ENCODE measurements at places on chromosomes 6 and 20. TPM values are rescaled to one million over a fixed set of nuclear protein-coding genes. Genes with fewer than 3 reads are reported as not detected.

Gene NOTCH4
- 13.6 TPM for total RNA-seq

Gene SMOC2
- 84.4 TPM for total RNA-seq

Gene FAM217A
- not detected for total RNA-seq

Gene PLA2G7
- total RNA-seq, result 15.1 TPM

Gene LPA
- 0.27 TPM for total RNA-seq

Gene PGC
- 0.53 TPM for total RNA-seq

DNA sequence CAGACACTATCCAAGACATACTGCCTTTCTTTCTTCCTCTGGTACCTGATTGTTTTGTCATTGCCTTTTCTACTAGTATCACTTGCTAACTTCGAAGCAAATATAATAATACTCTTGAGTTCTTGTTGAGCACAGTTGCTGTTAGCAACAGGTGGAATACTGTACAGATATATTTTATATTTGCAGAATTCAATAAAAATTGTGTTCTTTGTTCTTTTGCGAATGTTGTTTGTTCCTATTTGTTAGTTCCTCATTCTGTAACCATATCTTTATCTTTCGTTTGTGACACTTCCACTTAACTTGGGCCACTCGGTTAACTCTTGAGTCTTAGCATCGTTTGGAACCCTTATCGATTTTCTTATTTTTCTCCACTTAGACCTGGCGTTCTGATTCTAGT lies 868 bp downstream of the CYB5R4 start:
- DNase-seq, result no peak
- peak overlapping the region; percentile 92 for H3K4me3 ChIP-seq
- H3K27ac ChIP-seq, result peak overlapping the region; percentile 80

DNA sequence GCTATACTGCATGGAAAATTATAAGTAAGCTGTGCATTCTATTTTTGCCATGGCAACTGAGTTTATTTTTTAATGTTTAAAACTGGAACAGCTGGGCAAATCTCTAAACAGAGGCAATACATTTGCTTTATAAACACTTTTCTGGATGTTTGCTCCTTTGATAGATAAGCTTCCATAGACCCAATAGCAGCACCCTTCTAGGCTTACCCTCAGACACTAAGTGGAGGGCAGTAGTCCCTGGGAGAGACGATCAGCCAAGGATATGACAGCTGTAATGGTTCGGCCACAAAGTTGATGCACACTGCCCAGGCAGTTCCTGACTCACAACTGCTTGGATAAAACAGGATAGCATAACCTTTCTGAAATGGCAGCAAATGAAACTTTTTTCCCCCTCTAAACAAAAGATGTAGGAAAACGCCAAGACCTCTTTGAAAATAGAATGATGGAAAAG lies 8.5 kb upstream of the MRPS10 start:
- peaks cover 5% of the 10 kb centered on the region for H3K4me1 ChIP-seq
- no peak overlapping the region for H3K4me3 ChIP-seq
- no peaks in the 10 kb centered on the region for H3K27me3 ChIP-seq
- no peak overlapping the region for H3K27ac ChIP-seq
- DNase-seq, result no peak

DNA sequence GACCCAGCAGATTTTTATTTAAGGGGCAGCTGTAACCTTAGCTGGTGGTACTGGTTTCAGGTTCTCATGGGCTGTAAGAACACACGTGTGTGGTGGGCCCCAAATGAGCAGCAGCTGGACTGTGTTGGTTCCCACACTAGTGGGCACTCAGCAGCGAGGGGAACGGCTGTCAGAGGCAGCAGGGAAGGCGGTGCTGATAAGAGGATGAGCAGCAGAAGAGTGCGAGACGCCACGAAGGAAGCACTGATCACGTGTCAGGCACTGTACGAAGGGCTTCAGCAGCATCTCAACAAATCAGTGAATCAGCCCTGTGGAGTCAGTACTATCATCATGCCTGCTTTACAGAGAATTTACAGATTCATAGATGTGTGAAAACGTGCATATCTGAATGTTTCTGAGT lies 41.0 kb upstream of the EMILIN3 start:
- no peaks in the 10 kb centered on the region for H3K4me1 ChIP-seq
- H3K4me3 ChIP-seq, result no peak overlapping the region
- H3K36me3 ChIP-seq, result peaks cover 3% of the 10 kb centered on the region
- DNase-seq, result no peak
- H3K27me3 ChIP-seq, result no peaks in the 10 kb centered on the region

DNA sequence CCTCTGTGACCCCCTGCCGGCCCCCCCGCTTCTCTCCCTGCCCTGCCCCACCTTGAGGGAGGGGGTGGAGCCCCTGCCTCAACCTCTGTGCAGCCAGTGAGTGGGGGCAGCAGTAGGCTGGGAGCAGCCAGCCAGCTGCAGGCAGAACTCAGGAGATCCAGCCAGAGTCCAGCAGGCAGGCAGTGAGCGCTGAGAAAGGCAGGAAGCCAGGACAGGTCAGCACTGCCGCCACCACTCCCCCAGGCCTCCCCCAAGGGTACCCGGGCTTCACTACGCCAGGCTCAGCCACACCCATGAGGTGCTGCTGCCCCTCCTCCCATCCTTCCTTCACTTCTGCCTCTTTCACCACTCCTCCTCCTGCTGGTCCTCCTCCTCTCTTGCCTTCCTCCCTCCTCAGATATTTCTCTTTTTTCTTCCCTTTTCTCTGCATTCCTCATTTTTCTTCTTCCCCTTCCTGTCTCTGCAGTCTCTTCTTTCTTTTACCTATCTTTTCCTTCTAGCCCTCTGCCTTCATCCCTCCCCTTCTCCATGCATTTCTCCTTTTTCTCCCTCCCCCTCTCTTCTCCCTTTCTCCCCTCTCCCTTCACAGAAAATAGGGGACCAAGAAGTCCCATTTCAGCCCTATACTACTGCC lies 11.5 kb downstream of the TMEM63B start:
- H3K36me3 ChIP-seq, result no peaks in the 10 kb centered on the region
- no peaks in the 10 kb centered on the region for H3K27me3 ChIP-seq
- no peaks in the 10 kb centered on the region for H3K4me1 ChIP-seq

GRCh38 chr6:156807028-156807427 lies 29.9 kb downstream of the ARID1B start:
- H3K4me3 ChIP-seq, result no peak overlapping the region
- H3K27me3 ChIP-seq, result no peaks in the 10 kb centered on the region
- no peak for DNase-seq
- no peaks in the 10 kb centered on the region for H3K36me3 ChIP-seq

- H3K36me3 ChIP-seq, result no peaks in the 10 kb centered on the region
- H3K27me3 ChIP-seq, result no peaks in the 10 kb centered on the region
- no peak overlapping the region for H3K27ac ChIP-seq
- H3K4me3 ChIP-seq, result no peak overlapping the region
- no peak for DNase-seq
Measured at GRCh38 chr6:3324262-3324942, 65.7 kb downstream of the PSMG4 start.

DNA sequence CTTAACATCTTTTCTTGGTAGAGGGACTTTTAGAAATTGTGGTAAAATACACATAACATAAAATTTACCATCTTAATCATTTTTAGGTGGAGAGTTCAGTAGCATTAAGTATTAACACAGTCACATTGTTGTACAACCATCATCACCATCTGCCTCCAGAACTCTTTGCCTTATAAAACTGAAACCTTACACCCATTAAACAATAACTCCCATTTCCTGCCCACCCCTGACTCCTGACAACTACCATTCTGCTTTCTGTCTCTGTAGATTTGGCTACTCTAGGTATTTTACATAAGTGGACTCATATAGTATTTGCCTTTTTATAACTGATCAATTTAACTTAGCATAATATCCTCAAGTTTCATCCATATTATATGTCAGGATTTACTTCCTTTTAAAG lies 88.7 kb downstream of the ZHX3 start:
- H3K27ac ChIP-seq, result no peak overlapping the region
- H3K4me3 ChIP-seq, result no peak overlapping the region
- H3K4me1 ChIP-seq, result peaks cover 9% of the 10 kb centered on the region
- H3K36me3 ChIP-seq, result no peaks in the 10 kb centered on the region

GRCh38 chr6:35096129-35096862 lies 44.8 kb downstream of the TCP11 start:
- no peak for DNase-seq
- H3K4me1 ChIP-seq, result peaks cover 17% of the 10 kb centered on the region
- H3K36me3 ChIP-seq, result no peaks in the 10 kb centered on the region
- no peaks in the 10 kb centered on the region for H3K27me3 ChIP-seq

GRCh38 chr6:47377971-47378370 lies 68.3 kb upstream of the TNFRSF21 start:
- no peaks in the 10 kb centered on the region for H3K36me3 ChIP-seq
- no peak for DNase-seq
- no peak overlapping the region for H3K4me3 ChIP-seq

DNA sequence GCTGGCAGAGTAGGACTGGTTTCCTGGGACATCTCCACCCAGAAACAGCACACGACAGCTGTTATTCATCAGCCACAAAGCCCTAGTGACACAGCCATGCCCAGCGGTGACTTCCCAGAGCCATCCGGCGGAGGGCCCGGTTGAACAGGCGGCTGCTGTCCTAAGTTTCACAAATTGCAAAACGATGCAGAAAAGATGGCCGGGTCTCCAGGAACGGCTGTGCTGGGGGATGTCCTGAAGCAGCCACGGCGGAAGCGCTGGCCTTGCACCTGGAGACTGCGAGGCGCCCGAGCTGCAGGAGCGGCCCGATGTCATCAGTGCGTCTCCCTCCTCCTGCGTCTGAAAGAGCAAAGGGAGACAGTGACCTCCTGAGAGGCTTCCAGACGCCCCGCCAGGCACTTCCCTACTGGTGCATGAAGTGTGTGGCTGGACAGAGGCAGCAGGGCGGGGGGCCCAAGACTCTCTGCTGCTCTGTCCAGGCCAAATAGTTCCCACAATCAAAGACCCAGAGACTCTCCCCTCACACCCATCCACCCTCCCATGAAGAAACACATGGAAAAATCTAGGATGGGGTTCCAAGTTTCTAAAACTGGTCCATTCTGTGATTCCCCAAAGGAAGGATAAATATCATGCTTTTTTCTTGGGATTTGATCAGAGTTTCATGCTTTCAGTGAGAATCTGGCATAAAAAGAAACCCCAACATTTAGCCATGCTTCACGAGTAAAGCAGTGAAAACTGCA lies 44.0 kb downstream of the SSR1 start:
- H3K27me3 ChIP-seq, result no peaks in the 10 kb centered on the region
- no peak overlapping the region for H3K4me3 ChIP-seq
- H3K4me1 ChIP-seq, result no peaks in the 10 kb centered on the region
- no peak for DNase-seq

GRCh38 chr6:46243754-46244153 lies 73.0 kb upstream of the ENPP5 start:
- H3K4me3 ChIP-seq, result no peak overlapping the region
- H3K36me3 ChIP-seq, result no peaks in the 10 kb centered on the region
- no peak for DNase-seq
- peaks cover 14% of the 10 kb centered on the region for H3K4me1 ChIP-seq
- no peaks in the 10 kb centered on the region for H3K27me3 ChIP-seq

DNA sequence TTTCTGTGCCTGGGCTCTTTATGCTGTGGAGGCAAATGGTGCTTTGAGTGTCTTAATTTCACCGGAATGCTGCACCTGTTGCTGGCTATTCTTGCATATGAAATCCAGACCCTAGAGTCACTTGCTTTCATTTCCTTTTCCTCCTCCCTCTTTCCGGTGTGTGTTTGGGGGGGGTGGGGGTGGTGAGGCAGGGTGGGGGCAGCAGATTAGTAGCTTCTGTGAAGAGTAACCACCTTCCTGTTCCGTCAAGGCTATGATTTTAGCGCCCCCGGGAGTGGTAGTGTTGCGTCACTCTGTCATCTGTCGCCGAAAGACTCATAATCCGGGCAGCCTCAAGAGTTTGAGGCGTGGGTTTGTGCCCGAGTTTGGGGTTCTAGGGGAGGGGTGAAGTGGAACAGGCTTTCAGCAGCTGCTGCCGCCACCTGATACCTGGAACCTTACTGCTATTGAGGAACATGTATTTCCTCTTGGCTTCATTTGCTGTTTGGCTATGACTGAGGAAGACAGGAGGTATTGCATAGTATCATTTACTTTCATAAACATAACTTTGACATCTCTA lies 49.1 kb downstream of the UTRN start:
- no peaks in the 10 kb centered on the region for H3K36me3 ChIP-seq
- H3K27me3 ChIP-seq, result no peaks in the 10 kb centered on the region
- H3K4me3 ChIP-seq, result no peak overlapping the region
- H3K27ac ChIP-seq, result no peak overlapping the region
- no peak for DNase-seq

- H3K36me3 ChIP-seq, result no peaks in the 10 kb centered on the region
- H3K27ac ChIP-seq, result peak overlapping the region; percentile 75
Measured at GRCh38 chr20:53933232-53933846, 137.1 kb downstream of the BCAS1 start.
